CD8-positive, alpha-beta memory T cell (primary cell): ENCODE measurements at places on chromosomes 4 and X. TPM values are rescaled to one million over a fixed set of nuclear protein-coding genes. Genes with fewer than 3 reads are reported as not detected.

GRCh38 chrX:124289443-124289842, 43.0 kb upstream of the TEX13D start:
- DNase-seq = no peak

DNA sequence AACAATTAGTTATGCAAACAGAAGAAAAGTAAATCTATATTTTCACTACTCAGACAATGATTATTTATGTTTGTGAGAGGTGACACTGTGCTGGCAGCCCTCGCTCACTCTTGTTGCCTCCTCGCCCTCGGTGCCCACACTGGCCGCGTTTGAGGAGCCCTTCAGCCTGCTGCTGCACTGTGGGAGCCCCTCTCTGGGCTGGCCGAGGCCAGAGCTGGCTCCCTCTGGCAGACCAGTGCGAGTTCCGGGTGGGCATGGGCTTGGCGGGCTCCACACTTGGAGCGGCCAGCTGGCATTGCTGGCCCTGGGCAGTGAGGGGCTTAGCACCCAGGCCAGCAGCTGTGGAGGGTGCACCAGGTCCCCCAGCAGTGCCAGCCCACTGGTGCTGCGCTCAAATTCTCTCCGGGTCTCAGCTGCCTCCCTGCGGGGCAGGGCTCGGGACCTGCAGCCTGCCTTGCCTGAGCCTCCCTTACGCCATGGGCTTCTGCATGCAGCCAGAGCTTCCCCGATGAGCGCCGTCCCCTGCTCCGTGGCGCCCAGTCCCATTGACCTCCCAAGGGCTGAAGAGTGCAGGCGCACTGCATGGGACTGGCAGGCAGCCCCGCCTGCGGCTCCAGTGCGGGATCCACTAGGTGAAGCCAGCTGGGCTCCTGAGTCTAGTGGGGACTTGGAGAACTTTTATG, 902.6 kb downstream of the PDHA2 start:
- DNase-seq = no peak

DNA sequence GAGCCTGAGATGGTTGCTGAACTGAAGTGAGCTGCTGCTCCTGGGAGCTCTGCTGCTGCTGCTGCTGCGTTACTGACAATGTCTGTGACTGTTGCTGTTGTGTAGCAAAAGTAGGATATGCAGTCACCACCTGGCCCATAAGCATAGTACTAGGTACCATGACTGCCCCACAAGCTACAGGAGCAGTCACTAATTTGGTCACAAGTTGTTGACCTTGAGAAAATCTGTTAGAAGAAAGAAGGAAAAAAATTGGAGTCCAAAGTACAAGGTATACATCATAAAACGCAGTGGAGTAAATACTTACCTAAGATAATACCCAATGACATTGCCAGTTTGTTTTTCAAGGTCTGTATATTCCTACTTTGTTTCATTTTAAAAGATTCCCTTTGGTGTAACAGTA, 42.6 kb downstream of the TMEM165 start:
- DNase-seq = no peak

DNA sequence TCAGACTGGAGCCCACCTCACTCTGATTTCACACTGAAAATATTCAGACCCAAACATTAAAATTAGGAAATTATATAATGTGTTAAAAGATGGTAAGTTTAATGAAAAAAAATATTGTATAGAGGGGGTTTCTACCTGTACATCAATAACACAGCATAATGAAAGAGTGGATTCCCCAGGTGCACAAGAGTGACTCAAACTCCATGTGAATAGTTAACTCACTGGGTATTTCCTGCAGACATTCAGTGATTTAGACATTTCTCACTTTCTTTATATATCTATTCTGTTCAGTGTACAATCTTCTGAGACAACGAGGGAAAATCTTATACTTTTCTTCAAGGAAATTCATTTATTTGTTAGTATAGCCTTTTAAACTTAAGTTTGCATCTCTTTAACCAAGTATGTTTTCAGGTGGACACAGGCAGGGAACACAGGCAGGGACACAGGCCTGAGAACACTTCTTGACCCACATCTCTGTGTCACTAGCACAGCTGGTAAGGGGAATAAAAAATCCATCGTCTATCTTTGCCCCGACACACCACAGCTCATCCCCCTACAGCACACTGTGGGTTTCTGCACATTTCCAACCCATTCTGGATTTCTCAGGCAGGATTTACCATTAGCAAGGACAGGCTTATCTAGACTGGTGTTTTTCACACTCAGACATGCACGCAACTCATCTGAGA, 525.5 kb upstream of the BOD1L1 start:
- no peak for DNase-seq

- DNase-seq = no peak
These were observed 29.1 kb downstream of the TBC1D14 start for GRCh38 chr4:6938647-6939271.

- peak; percentile 81 for DNase-seq
These were observed at the start of gene EFHC2 for GRCh38 chrX:44343412-44344141. Gene EFHC2 (minus strand): TSS chrX:44343672. CDS start chrX:44343588, 84 bp downstream.

The SLC10A4 gene
- not detected for total RNA-seq

The FAM47C gene
- total RNA-seq = not detected
